ENCODE measurements at places on chromosomes 12 and 14. TPM values are rescaled to one million over a fixed set of nuclear protein-coding genes. Genes with fewer than 3 reads are reported as not detected.

OGFOD2 gene
- total RNA-seq = 14.2 TPM

KLRD1 gene
- under 0.01 TPM for total RNA-seq

CCDC177 gene
- total RNA-seq = not detected

NDRG2 gene
- 32.5 TPM for total RNA-seq

CCDC175 gene
- not detected for total RNA-seq

CLBA1 gene
- 10.7 TPM for total RNA-seq

LRRC43 gene
- total RNA-seq = not detected

GLT1D1 gene
- not detected for total RNA-seq

TDRD9 gene
- 0.74 TPM for total RNA-seq

IGF1 gene
- total RNA-seq = not detected

MYF6 gene
- not detected for total RNA-seq

HPD gene
- not detected for total RNA-seq

INHBC gene
- 0.74 TPM for total RNA-seq

KERA gene
- not detected for total RNA-seq

GALNT6 gene
- 42.5 TPM for total RNA-seq

TSHR gene
- total RNA-seq = not detected

KLRK1 gene
- total RNA-seq = not detected

TUNAR gene
- total RNA-seq = not detected

PROX2 gene
- not detected for total RNA-seq

All from airway epithelial cell (primary cell).